ENCODE measurements at places on chromosomes 13 and 19.

DNA sequence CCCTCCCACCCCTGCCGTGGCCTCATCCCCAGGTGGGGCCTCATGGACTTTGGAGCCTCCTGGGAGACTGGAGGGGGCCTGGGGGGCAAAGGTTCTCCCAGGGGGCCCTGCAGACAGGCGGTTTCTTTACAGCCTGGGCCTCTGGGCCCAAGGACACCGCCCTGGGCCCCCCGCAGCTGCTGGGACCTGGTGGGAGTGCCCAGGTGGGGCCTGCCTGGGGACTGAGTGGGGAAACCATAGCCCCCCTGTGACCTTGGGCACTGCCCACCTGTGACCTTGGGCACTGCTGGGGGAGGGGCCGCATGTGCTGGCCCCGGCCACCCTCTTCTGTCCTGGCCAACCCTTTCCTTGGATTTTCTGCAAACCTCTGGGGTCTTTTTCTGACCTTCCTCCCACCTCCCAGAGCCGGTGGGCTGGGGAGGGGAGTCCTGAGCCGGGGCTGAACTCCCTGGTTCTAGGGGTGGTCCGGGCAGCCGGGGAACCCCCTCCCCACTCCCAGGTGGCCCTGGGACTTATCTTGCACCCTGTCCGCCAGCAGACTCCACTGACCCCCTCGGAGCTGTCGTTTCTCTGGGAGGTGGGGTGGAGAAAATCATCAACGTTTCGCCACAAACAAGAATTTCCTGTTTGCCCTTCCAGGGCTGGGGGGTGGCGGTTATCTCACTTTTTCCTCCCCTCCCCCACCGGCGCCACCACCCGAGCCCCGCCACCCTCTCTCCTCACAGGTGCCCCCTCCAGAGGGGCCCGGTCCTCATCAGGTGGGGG lies 27.0 kb downstream of the ARID3A start:
- no peak for DNase-seq

GRCh38 chr13:40777166-40777808 lies 6.3 kb upstream of the MRPS31 start:
- DNase-seq: peak; percentile 92

DNA sequence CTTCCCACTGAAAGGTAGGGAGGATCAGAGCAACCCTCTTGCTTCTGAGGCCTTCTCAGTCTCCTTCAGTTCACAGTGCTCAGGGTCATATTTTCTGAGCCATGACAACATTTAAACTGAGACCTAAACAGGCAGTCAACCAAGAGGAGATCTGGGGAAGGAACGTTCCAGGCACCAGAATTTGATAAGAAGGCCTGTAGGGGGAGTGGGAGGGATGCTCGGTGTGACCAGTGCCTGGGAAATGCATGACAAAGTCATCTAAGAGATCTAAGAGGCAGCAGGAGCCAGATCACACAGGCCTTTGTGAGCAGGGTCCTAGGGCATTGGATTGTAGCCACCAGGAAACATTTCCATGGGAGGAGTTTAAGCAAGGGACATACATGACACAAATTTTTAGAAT lies 71.6 kb downstream of the SHISA2 start:
- peak; percentile 58 for DNase-seq

DNA sequence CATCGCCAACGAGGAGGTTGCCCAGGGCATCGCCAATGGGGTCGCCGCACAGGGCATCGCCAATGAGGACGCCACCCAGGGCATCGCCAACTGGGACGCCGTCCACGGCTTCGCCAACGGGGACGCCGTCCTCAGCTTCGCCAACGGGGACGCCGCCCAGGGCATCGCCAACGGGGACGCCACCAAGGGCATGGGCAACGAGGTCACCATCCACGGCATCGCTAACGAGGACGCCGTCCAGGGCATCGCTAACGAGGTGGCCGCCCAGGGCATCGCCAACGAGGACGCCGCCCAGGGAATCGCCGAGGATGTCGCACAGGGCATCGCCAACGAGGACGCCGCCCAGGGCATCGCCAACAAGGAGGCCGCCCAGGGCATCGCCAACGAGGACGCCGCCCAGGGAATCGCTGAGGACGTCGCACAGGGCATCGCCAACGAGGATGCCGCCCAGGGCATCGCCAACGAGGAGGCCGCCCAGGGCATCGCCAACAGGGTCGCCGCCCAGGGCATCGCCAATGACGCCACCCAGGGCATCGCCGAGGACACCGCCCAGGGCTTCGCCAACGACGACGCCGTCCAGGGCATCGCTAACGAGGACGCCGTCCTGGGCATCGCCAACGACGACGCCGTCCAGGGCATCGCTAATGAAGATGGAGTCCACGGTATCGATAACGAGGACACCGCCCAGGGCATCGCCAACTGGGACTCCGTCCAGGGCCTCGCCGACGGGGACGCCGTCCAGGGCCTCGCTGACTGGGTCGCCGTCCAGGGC lies 945.7 kb downstream of the TUBA3C start:
- DNase-seq: no peak

GRCh38 chr13:109715902-109716301 lies 70.5 kb downstream of the IRS2 start:
- no peak for DNase-seq

- DNase-seq: peak; percentile 75
Observed at GRCh38 chr19:44576843-44577565, 36.4 kb upstream of the IGSF23 start.

- DNase-seq: peak; percentile 87
Observed at GRCh38 chr19:2867025-2867991, at the start of gene ZNF556. Gene ZNF556, plus strand, starts transcription at chr19:2867335. Its CDS starts 87 bp downstream, at chr19:2867422.

DNA sequence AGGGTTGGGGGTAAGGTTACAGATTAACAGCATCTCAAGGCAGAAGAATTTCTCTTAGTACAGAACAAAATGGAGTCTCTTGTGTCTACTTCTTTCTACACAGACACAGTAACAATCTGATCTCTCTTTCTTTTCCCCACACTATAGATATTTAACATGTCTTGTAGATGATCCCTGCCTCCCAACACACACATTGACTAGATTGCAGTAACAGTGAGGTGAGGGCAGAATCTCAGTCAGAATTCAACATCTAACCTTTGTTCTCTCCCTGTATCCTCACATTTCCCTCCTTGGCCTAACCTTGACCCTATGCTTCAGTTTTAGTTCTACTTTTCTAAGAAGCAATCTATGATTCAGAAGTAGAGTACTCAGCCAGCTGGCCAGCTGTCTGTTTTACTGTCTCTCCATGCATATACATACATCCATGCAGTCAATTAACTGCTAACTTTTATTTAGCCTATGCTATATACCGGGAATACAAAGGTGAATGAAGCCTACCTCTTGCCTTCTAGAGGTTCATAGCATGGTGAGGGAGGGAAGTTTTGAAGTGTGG lies 18.1 kb downstream of the DNAJC15 start:
- no peak for DNase-seq

DNA sequence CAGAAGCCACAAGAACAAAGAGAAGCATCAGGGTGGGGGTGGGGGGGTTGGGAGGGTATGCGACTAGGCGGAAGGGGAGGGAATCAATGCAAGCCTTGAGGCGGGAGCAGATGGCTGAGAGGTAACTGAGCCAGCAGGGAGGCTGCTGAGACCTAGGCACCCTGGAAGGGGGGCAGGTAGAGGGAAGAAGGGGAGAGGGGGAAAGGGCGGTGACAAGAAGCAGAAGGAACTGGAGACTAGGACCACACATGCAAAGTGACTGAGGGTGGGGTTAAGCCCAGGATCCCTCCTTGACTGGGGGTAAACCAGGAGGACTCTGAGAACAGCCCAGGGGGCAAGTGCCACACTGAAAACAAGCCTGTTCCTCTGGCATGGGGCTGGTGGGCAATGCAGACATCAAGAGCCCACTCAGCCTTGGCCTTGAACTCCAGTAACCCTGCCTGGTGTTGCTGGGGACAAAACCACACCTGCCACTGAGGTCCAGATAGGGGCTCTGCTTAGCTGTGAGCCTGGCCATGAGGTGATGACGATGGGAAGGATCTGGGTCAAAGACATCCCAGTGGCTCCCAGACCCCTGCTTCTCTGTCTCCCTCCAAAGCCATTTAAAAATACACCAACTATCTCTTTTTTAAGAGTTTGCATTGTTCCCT lies 20.3 kb downstream of the OPA3 start:
- peak; percentile 51 for DNase-seq

DNA sequence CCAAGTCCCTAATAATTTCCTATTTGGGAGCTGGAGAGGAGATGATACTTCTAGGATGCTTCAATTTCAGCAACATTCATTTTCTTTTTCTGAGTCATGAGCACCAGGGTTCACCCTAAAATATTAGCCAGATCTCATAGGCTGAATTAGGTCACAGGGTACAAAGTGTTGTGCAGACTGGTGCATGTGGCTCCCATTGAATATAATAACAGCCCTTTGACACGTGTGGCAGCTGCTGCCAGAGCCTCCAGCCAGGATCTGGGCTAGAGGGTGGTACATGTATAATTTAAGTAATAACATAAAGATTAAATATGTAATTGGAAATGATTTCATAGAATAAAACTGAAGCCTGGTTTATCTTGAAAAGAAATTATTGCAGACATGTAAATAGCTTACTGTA lies 244.9 kb downstream of the ATP8A2 start:
- DNase-seq: no peak

DNA sequence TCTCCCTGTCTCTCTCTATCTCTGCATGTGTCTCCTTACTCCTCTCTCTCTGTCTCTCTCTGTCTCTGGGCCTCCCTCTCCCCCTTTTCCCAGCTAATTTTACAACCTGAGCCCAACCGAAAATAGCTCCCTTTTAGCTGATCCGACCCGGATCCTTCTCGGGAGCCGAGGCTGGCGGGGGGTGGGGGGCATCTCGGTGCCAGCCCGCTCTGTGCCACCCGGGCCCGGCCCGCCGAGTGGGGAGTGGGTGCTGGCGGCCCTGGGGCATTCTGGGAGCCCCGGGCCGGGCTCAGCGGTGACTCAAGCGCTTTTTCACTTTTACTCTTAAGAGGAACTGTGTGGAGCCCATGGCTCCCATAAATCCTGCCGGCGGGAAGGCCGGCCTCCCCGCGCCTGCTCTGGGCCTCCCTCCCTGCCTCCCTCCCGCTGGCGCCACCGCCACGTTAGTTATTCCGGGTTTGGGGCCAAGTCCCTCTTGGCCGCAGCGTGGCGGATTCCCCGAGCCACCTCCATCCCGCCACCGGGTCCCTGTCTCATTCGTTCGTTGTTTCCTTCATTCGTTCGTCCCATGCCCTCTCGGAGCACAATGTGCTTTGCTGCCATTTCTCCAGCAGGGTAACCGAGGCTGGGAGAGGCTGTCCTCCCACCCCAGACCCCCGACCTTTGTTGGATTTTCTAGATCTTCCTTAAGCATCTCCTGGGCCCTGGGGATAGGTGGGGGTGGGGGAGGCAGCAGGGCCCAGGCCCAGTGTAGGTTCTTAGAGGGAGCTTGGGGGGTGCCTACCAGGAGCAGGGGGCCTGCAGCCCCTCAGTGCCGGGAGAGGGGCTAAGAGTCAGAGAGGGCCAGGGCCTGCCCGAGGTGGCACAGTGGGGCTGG lies 3.2 kb downstream of the NFIC start:
- DNase-seq: no peak

DNA sequence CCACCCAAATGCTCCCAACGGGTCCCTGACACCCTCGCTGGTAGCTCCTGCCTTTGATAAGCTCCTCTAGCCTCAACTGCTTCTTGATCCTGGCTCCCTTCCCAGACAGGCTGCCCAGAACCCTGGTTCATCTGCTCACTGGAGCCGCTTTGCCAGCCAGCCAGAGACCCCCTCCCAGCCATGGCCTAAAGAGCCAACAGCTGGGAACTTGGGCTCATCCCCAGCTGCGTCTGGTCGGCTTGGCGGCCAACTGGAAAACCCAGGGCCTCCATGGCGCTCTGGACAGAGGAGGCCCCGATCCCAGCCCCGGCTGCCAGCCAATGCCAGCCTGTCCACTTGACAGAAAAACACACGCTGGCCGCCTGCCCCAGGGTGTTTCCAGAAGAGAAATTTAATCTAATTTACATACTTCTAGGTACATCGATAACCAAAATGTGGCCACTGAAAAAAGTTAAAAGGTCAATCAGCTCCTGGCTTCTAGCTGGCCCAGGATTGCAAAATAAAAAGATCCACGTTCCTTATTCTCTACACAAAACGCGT lies 3.0 kb upstream of the AKAP8L start:
- DNase-seq: no peak

GRCh38 chr19:17841371-17841809 lies 6.4 kb downstream of the JAK3 start:
- DNase-seq: no peak

GRCh38 chr19:52170863-52171320 lies 529 bp downstream of the ZNF836 start:
- DNase-seq: no peak

DNA sequence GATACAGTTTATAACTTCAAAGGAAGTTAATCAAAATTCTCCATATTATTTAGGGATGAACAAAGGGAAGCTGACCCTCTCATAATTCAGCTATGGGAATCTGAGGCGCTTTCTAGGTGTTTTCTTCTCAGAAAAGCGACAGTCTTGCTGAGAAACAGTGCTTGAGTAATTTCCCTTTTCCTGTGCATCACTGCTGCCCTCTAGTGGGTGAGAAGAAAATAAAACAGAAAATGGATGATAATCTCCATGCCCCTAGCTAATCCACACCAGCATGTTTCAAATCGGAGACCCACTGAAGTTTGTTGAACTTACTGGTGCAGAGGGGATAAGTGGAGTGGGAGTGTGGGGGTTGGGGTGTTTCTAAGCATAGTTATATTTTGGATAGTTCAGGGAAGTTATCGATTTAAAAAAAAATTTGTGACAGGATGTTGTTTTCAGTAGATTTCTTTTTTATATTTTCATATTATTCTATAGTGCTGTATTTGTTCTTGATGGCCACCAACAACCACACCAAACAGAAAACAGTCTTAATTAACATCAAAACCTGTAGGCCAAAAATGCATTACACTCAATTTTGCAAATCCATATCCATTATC lies 21.4 kb downstream of the LCP1 start:
- DNase-seq: peak; percentile 87

DNA sequence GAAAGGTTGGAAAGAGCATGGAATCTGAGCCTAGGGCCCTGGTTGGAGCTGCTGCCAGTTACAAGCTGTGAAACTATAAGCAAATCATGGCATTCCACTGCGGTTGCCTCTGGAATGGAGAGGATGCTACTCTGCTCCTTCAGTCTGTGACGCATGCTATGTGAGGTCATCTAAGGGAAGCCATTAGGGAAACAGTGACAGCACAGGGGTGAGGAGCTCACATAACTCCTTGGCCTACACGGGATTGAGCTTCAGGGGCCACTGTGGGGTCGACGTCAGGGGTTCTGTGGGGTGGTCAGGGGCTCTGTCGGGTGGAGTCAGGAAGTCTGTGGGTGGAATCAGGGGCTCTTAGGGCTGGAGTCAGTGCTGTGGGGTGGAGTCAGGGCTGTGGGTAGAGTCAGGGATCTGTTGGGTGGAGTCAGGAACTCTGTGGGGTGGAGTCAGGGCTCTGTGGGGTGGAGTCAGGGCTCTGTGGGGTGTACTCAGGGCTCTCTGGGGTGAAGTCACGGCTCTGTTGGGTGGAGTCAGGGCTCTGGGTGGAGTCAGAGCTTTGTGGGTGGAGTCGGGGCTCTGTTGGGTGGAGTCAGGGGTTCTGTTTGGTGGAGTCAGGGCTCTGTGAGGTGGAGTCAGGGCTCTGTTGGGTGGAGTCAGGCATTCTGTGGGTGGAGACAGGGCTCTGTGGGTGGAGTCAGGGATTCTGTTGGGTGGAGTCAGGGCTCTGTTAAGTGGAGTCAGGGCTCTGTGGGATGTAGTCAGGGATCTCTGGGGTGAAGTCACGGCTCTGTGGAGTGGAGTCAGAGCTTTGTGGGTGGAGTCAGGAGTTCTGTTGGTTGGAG lies 35.8 kb upstream of the MEDAG start:
- peak; percentile 96 for DNase-seq
